Lung microvascular endothelial cell (primary cell): ENCODE measurements at places on chromosomes 16 and 17.

- peak; percentile 22 for DNase-seq
These were observed 16.2 kb downstream of the CHST4 start for GRCh38 chr16:71542377-71542776.

- DNase-seq: peak; percentile 89
These were observed 4.6 kb downstream of the RAI1 start for GRCh38 chr17:17685775-17686291.

- DNase-seq: peak; percentile 58
These were observed 36.6 kb downstream of the ANKRD11 start for GRCh38 chr16:89453501-89454321.

GRCh38 chr17:46122486-46122871 is 70.8 kb downstream of the KANSL1 start:
- no peak for DNase-seq

- no peak for DNase-seq
These were observed 328.0 kb downstream of the TMEM114 start for GRCh38 chr16:8262299-8262698.

DNA sequence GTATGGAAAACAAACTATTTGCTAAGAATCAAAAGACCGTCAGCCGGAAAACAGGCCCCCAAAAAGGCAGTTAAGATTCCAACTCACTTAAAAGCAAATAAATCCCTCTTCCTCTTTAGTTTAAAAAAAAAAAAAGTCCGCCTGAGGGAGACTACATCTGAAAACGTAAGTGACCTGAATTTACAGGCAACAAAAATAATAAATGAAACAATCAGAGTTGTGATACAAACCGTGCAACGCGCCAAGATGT is 1.1 kb downstream of the KANSL1 start:
- DNase-seq: no peak

DNA sequence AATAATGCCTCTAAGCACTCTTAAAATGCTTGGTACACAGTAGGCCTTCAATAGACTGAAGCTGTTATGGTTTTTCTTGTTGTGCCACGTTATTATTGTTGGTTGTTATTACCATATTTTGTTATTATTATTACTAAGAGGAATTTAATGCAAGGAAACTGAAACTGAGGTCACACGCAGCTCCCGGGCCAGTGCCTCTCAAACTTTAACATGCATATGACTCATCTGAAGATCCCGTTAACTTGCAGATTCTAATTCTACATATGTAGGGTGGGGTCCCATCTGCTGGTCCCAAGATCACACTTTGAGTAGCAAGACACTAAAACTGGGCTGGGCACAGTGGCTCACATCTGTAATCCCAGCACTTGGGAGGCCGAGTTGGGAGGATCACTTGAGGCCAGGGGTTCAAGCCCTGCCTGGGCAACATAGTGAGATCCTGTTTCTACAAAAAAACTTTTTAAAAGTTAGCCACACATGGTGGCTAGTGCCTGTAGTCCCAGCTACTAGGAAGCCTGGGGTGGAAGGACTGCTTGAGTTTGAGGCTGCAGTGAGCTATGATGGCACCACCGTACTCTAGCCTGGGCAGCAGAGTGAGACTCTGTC is 888 bp downstream of the ACSM5 start:
- no peak for DNase-seq

- no peak for DNase-seq
These were observed 9.7 kb downstream of the PSMB3 start for GRCh38 chr17:38762231-38762630.

- no peak for DNase-seq
These were observed 37.9 kb upstream of the PIK3R6 start for GRCh38 chr17:8905331-8905730.

GRCh38 chr17:67431249-67432015 is 54.4 kb downstream of the PITPNC1 start:
- DNase-seq: peak; percentile 93

GRCh38 chr17:32253117-32253611 is 12.5 kb upstream of the RHBDL3 start:
- peak; percentile 75 for DNase-seq

DNA sequence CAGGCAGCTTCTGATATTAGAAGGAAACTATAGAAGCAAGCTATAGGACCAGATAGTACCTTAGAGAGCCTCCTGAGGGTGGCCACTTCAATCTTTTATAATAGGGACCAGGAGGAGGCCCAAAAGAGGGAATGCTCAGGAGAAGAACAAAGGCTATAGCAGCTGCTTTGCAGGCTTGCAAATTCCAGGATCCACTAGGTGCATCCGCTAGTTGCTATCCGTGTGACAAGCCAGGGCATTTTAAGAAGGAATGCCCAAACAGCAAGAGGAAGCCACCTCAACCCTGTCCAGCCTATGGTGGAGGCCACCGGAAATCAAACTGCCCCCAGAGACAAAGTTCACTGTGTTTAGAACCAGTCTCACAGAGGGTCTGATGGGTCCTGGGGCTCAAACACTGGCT is 192.6 kb upstream of the KIF2B start:
- no peak for DNase-seq

GRCh38 chr16:81451753-81452680 is 7.4 kb downstream of the CMIP start:
- peak; percentile 59 for DNase-seq

GRCh38 chr16:46709469-46710005 is 20.1 kb downstream of the ORC6 start:
- DNase-seq: peak; percentile 4

GRCh38 chr16:23768581-23768980 is 13.8 kb downstream of the CHP2 start:
- no peak for DNase-seq

DNA sequence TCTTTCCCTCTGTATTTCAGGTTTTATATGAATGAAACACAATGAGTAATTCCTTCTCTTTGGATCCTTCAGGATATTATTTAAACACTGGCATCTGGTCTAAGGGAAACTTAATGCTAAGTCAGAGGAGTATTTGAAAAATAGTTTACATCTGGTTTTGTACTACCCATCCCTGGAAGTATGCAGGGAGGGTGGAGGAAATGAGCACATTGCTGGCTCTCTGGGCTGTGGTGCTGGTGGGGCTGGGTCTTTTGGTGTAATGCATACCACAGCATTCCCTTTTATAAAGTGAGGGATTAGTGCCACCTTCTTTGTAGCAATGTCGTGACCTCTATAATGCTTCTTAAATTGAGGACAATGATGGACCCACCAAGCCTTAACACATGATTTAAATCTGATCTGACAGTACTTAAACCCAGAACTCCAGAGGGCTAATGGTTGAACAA is 105.5 kb upstream of the AXIN2 start:
- DNase-seq: no peak

- DNase-seq: no peak
These were observed 36.6 kb downstream of the TMEM11 start for GRCh38 chr17:21177401-21177800.

DNA sequence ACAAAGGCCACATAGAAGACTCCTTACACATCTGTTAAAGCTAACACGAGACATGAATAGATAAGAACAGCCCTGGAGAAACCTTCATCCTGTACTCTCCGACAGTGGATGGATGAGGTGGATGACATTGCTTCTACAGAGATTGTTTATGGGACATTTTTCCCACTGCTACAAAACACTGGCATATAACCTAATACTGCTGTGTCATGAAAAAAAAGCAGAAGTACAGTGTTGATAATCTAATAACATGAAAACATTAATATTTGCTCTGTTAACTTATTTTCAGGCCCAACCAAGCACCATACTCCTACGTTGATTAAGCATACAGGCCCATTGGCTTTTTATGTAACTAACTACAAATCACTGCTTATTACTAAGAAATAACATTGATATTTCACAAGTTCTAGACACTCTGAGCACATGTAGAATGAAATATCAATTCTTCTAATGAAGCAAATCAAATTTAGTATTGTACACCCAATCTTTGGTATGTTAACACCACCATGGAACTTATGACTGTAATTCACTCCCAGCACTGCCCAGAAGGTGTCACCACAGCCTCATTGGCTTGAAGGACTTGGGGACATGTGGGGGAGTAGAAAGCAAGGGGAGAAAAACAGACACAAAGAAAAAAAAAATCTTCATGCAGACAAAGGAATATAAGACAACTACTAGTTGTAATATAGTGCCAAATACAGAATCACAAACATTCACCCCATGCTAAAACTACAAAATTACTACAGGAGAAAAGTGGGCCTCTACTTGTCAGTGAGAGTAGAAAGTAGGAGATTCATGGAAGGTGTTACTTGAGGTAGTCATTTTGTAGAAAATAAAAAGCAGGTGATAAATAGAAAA is 330.0 kb upstream of the PMFBP1 start:
- DNase-seq: peak; percentile 81

DNA sequence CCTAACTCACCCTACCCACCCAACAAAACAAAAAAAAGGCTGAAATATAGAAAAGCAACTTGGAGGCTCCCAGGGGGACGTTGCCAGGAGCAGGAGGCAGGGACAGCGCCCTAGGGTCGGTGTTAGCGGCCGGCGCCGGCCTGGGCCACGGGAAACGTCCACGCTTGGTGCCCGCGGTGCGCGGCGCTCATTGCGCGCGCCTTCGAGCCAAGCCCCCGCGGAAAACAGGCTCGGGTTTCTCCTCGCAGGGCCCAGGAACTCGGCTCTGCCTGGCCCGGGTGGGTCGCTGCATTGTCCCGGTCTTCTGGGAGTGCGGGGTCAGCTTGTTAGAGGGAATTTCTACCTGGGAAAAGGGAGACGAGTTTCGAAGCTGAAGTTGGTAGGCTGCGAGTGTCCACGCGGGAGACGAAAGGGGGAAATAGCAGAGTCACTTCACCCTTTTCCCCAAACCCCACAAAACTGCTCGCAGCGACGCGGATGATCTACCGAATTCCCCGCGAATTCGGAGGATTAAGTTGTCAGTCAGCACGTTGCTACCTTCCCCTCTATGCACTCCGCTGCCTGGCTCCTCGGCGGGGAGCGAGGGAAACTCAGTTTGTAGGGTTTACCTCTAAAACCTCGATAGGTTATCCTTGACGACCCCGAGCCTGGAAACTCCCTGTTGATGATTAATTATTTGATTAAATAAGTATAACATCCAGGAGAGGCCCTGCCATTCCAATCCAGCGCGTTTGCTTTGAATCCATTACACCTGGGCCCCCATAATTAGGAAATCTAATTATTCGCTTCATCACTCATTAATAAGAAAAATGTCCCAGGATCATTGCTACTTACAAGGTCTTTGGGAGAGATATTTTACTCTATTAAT is 751 bp upstream of the FOXC2 start:
- peak; percentile 50 for DNase-seq

- DNase-seq: peak; percentile 70
These were observed 185.3 kb upstream of the CACNG3 start for GRCh38 chr16:24070851-24071250.

GRCh38 chr16:48157302-48157701 is 1.5 kb upstream of the ABCC12 start:
- no peak for DNase-seq

GRCh38 chr17:49846938-49847712 is 744 bp downstream of the TAC4 start:
- DNase-seq: no peak

- no peak for DNase-seq
These were observed 45.9 kb downstream of the PITPNM3 start for GRCh38 chr17:6510321-6510977.

GRCh38 chr17:76049836-76050537 is 22.3 kb downstream of the SRP68 start:
- DNase-seq: no peak

- no peak for DNase-seq
These were observed 34.6 kb downstream of the PLCG2 start for GRCh38 chr16:81813648-81814047.

GRCh38 chr17:66983414-66984021 is 19.0 kb downstream of the CACNG4 start:
- no peak for DNase-seq

DNA sequence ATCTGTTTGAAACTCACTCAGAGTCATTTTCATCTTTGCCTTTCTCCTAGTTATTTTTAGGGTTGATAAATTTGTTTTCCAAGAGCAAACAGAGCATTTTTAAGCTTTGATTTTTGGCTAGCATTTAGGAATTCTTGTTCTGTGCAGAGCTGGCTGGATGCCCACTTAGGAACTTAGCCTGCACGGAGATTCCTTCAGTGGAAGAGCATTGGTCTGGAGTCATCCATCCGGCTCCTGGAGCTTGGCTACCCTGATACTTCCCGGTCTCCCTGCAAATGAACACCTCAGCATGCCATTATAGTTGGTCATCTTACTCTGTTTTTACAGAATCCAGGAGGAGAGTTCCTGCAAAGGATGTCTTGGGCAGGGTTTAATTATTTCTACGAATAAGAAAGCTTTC is 57.1 kb downstream of the SPECC1 start:
- no peak for DNase-seq

DNA sequence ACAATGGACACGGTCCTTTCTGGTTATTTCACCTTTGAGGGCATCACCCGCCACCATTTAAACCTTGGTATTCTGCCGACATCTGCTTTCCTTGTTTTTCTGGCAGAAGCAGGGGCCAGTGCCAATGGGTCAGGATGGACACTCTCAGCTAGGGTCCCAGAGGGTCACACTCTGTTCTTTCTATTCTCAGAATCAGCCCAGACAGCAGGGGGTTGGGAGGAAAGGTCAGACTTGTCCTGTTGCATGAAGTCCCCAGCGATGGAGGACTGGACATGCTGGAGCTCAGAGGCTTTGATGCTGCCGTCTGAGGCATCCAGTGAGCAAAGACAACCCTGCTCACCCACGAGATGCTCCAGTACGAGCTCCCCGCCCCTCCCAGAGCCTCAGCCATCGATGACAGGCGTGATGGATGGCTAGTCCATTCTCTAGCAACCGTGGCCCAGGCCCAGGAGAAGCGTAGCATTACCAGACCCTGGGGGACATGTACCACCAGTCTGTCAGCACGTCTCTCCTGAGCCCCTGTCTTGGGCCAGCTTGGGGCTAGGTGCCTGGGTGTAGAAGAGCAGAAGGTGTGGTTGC is 62.0 kb downstream of the FOXL1 start:
- no peak for DNase-seq

DNA sequence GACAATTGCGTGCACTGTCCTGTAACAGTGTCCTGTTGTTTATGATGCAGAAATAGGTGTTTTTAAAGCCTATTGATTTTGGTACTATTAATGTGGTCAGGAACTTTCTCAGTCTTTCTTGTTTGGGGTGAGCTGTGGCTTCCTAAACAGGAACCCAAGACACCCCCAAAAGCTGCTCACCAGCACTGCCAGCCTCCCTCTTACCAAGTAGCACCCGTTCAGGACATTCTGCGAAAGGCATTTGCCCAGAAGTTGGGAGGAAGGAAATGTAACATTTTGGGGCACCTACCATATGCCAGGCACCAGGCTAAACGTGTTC is 21.6 kb upstream of the STH start:
- no peak for DNase-seq

GRCh38 chr17:71441098-71441497 is 679.7 kb upstream of the SOX9 start:
- DNase-seq: no peak

DNA sequence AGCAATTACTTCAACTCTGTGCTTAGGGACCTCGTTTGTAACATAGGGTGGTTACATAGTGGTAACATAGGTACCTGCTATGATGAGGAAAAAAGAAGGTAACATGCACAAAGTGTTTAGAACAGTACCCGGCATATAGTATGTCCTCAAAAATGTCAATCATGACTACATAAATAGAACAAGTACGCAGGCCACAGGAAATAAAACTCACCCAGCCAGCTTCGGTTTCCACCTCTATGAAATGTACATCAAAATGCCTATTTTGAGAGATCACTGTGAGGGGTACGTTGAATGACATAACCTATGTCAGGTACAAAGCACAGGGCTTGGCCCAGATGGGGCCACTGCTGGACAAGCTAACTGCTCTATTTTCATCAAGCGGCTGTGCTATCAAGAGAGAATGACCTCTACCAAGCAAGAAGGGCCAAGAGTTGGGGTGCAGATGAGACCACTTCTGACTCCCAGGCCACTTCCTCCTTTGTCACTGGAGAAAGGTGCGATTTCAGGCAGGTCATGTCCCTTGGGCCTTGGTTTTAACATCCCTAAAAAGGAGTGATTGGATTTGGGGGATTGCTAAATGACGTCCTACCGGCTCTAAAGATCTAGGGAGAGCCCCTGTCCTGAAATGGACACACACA is 45.4 kb downstream of the WSB1 start:
- DNase-seq: no peak
